H9 (cell line): ENCODE measurements at places on chromosomes 3 and 15. TPM values are rescaled to one million over a fixed set of nuclear protein-coding genes. Genes with fewer than 3 reads are reported as not detected.

Gene NRG4
- not detected in 2 replicates for total RNA-seq

Gene C3orf20
- not detected in 2 replicates for total RNA-seq

GRCh38 chr15:64466408-64467141 is 6.2 kb downstream of the ZNF609 start:
- DNase-seq = no peak

GRCh38 chr15:57827021-57827420 is 120.5 kb downstream of the POLR2M start:
- no peak for DNase-seq
